ENCODE measurements at places on chromosomes 3 and 15.

- DNase-seq: no peak
Measured at GRCh38 chr3:98945101-98945524, 43.6 kb upstream of the DCBLD2 start.

DNA sequence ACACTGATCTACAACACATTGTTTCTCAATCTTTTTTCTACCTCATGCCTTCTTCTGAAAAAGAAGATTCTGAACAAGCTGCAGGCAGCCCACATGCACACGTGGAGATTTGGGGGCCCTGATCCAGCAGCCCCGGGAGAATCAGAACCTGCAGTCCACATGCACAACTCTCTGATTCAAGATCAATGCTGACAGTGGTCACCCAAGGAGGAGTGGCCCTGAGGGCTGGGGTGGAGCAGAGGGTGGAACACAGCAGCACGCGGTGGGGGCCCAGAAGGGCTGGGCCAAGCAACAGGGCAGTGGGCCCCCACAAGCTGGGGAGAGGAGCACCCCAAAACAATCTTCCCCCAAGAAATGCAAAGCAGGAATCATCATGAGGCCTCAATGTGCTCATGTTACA lies 202.1 kb upstream of the NSMCE3 start:
- no peak for DNase-seq

GRCh38 chr15:41851167-41851523 lies 12.5 kb downstream of the PLA2G4B start:
- no peak for DNase-seq

DNA sequence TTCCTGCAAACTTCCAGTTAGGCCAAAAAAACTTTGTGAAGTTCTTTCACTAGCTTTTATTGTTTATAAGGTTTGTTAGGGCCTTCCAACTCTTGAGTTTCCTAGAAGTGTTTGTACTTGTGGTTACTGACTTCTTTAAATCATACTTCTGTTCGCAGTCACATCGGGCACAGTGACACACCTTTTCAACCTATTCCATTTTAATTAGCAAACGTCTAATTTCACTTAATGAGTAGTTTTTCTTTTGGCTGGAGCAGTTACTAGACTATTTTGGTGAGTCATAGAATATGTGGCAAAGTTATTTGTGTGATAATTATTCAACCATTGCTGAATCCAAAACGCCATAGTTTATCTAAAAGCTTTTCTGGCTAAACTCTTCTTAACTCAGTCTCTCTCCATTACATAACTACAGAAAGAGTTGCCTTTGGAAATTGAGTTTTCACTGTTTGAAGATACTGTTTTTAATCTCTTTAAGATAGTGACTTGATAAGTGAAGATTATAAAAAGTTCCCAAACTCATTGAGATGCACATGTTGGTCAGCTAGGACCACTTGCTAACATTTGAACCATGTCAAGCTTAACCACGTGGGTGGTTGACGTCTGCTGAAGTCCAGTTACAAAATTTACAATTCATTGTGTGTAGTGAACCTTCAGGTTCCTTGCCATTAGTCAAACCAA lies 21.5 kb downstream of the CNOT10 start:
- no peak for DNase-seq

GRCh38 chr15:64693134-64693533 lies 82.3 kb downstream of the RBPMS2 start:
- peak; percentile 60 for DNase-seq

GRCh38 chr3:119034256-119035013 lies at the start of gene IGSF11:
IGSF11 (minus strand) TSS chr3:119034846; CDS start chr3:119034582, 264 bp downstream.
- DNase-seq: peak; percentile 63

- no peak for DNase-seq
Measured at GRCh38 chr15:72818632-72819031, 35.1 kb upstream of the ADPGK start.

GRCh38 chr3:13796701-13797460 lies 83.0 kb downstream of the WNT7A start:
- no peak for DNase-seq

DNA sequence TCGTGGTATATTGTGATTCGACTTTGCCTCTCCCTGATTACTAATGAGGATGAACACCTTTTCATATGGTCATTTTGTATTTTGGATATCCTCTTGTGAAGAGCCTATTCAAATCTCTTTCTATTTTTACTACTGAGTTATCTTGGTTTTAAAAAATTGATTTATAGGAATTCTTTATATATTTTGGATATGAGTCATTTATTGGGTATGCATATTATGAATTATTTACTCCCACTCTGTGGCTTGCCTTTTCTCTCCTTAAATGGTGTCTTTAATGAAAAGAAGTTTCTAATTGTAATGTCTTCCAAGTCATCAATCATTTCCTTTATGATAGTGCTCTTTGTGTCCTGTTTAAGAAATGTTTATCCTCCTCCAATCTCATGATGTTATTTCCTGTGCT lies 191.5 kb upstream of the DPH6 start:
- DNase-seq: no peak

- DNase-seq: no peak
Measured at GRCh38 chr3:134038716-134039115, 9.0 kb upstream of the SLCO2A1 start.

GRCh38 chr15:78437762-78438618 lies at the start of gene IREB2:
IREB2 (plus strand) TSS chr15:78438216; CDS start chr15:78438338, 122 bp downstream.
- DNase-seq: peak; percentile 99

DNA sequence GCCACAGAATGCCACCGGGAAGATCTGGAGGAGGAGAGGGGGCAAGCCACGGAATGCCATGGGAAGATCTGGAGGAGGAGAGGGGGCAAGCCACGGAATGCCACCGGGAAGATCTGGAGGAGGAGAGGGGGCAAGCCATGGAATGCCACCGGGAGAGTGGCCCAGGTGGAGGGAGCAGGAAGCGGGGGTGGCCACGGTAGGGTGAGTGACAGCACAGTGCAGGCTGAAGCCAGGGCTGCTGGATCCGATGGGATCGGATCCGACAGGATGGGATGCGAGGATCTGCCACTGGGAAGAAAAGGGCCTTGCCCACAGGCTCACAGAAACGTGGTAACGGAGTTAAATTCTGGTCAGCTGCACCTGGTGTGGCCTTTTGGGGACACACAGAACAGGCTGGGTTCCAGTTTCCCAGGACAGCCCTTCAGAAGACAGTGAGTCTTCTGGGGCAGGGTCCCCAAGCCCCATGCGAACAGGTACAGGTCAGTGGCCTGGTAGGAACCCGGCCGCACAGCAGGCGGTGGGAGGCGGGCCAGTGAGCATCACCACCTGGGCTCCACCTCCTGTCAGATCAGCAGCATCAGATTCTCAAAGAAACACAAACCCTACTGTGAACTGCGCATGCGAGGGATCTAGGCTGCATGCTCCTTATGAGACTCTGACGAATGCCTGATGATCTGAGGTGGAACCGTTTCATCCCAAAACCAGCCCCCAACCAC lies 58.8 kb downstream of the XXYLT1 start:
- DNase-seq: no peak

- peak; percentile 91 for DNase-seq
Measured at GRCh38 chr3:181534781-181535221, 176.9 kb upstream of the SOX2 start.

DNA sequence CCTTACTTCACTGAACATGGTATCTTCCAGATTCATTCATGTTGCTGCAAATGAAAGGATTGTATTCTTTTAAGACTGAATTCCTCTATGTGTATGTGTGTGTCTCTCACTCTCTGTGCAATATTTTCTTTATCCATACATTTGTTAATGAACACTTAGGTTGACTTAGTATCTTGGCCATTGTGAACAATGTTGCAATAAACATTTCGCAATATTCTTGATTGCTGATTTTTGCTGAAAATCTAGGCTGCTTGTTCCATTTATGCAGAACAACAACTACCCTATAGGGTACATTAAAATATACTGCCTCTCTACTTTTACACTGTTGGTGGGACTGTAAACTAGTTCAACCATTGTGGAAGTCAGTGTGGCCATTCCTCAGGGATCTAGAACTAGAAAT lies 732.4 kb downstream of the CADM2 start:
- DNase-seq: peak; percentile 3

DNA sequence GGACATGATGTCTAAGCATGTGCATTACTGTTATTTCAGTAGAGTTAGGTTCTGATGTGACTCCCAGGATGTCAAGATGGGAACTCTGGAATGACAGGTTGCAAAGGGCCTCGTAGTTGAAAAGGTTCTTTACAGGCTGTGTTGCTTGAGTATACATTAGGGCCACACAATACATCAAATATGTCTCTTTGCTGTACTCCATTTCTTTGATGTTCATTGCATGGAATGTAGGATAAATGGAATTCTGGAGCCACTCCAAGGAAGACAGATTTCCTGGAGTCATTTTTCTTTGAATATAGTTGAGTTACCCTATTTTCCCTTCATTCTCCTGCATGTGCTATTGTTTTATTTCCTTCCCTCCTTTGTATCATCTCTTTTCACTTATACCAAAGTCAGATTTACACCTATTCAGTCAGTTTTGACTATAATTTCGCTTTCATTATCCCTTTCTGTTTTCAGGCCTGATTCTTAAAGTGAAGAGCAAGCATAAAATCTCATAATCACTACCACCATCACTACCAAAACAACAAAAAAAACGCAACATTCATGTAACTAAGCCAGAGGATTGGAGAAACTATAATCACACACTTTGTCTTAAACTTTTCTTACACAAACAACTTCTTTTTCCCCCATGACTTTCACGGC lies 61.2 kb upstream of the PTX3 start:
- no peak for DNase-seq

DNA sequence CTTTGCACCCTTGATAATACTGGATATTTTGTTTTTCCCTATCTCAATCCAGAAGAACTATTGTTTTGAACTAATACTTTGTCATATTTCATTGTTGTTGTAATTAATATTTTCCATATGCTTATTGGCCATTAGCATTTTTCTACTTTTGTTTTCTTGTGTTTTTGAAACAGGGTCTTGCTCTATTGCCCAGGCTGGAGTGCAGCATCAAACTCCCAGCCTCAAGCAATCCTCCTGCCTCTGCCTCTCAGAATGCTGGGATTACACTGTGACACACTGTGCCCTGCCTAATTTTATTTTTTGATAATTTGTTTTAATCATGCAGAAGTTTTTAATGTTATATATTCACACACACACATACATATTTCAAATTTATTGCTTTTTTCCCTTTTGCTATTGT lies 3.4 kb upstream of the RPS27L start:
- DNase-seq: no peak

GRCh38 chr3:196689941-196690660 lies 21.9 kb downstream of the CEP19 start:
- DNase-seq: no peak

GRCh38 chr15:68510558-68510957 lies 68.2 kb upstream of the CORO2B start:
- no peak for DNase-seq

DNA sequence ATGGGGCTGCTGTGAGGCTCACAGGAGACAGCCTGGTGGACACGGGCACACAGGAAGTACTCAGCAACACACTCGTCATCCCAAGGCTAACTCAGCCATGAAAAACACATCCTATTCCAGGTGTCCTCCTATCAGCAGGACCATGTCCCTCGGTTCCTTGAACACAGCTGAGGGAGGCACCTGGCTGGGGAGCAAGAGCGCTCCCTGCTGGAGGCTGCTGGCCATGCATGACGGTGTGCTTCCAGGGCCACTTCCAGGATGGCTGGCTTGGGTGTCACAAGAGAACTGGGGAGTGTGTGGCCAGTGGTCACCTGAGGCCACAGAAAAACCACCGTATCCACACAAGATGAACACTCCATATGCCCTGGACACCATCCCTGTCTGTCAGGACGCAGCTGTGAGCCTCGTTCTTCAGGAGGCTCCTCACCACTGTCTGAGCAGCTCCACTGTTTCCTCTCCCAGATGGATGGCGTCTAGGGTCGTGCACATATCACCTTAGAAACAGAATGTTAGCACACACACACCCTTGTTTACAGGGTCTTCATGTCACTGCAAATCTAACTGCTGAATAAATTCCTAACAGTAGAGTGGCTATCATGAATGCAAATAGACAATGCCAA lies 31.0 kb downstream of the POC1A start:
- DNase-seq: peak; percentile 80

- no peak for DNase-seq
Measured at GRCh38 chr3:170012683-170013400, 25.0 kb upstream of the GPR160 start.

- no peak for DNase-seq
Measured at GRCh38 chr3:191005790-191006189, 143.3 kb upstream of the GMNC start.

GRCh38 chr15:25900901-25901300 lies 37.8 kb upstream of the ATP10A start:
- no peak for DNase-seq

DNA sequence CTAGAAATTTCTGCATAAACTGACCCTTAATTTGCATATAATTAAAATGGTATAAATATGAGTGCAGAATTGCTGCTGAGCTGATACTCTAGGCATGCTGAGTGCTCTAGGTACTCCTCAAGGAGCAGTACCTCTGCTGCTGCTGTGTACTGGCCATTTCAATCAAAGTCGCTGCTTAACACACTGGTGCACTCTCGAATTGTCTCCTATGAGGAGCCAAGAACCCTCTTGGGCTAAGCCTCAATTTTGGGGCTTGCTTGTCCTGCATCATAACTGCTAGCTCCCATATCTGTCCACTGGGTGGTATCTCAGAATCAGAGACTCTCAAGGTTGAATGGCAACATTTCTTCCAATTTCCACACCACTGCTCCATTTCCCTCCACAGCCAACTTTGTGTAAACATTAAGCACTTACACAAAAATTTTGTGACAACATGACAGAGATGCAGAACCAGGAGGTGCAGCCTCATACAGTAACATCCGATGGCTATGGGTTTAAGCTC lies 82.5 kb downstream of the XXYLT1 start:
- DNase-seq: no peak

DNA sequence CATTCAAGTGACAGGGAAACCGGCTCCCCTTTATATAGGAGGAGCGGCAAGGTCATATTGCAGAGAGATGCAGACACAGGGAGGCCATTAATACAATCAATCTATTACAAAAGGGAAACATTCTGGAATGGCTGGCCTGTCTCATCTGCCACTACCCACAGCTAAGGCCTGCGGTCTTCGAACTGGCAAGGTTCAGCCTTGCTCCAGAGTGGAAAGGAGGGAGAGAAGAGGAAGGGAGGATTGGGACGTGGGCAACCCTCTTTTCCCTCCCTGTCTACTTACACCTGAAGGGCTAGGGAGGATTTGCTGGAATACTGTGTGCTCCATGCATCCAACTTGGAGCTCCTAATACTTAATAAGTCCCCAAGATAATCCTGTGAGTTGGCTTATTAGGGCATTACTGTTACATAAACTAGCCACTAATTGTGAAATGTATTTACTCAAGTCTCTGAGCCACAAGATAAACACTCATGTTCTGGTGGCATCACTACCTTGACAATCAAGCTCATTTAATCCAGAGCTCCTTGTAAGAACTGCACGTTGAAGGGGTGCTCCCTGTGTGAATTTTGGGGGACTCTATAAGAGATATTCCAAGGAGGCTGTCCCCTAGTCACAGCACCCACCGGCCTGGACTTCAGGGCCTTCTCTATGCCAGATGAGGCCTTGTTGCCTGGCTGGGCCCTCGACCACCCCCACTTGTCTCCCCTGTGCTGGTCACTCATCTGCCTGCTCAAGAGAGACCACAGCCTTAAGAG lies 19.7 kb upstream of the CCDC174 start:
- no peak for DNase-seq

GRCh38 chr3:50603261-50604109 lies 8.1 kb downstream of the CISH start:
- DNase-seq: no peak

Measured in hematopoietic multipotent progenitor cell treated with erythropoietin and hydrocortisone succinate and interleukin-3 and kit ligand, for 4 days (in vitro differentiated cells).